Neural crest cell (in vitro differentiated cells): ENCODE measurements at places on chromosomes 16 and 17. TPM values are rescaled to one million over a fixed set of nuclear protein-coding genes. Genes with fewer than 3 reads are reported as not detected.

The SRCIN1 gene
- total RNA-seq: 8.4 and 8.6 TPM in 2 replicates

The IFT20 gene
- 14.0 and 15.9 TPM in 2 replicates for total RNA-seq

DNA sequence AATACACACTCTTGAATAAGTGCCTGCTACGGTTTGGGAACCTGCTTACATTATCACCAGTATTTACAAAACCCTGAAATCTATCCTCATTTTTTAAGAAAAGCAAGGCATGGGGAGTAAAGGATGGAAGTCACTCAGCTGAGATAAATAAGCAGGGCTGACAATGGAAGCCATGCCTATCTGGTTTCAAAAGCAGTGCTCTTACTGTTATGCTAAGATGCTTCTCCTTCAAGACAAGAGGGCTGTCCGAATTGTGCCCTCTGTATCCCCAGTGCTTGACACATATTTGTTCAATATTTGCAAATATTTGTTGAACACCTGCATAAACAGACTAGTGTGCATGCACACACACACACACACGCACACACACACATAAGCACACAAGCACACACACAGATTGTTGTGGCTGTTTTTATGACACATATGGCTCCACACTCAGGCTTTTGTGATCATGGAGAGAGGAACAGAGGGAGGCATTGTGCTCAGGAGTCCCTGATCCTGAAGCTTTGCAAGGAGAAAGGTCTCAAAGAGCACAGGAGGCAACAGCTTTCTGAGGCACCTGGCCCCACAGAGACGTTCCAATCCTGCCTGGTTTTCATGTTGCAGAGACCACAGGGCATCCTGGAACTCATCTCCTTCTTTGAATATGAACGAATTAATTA, 401.6 kb upstream of the CDH11 start:
- H3K4me1 ChIP-seq: peaks cover 42% of the 10 kb centered on the region
- peak overlapping the region; percentile 76 for H3K27ac ChIP-seq
- no peak for DNase-seq
- H3K27me3 ChIP-seq: peaks cover 39% of the 10 kb centered on the region

GRCh38 chr17:45705123-45706009, 78.8 kb upstream of the CRHR1 start:
- H3K27ac ChIP-seq: no peak overlapping the region
- no peak for DNase-seq
- H3K36me3 ChIP-seq: no peaks in the 10 kb centered on the region
- no peak overlapping the region for H3K4me3 ChIP-seq

The CLEC3A gene
- total RNA-seq: not detected in 2 replicates

GRCh38 chr16:71894229-71894920, 956 bp upstream of the IST1 start:
- peak; percentile 23 for DNase-seq
- H3K27ac ChIP-seq: peak overlapping the region; percentile 96
- H3K36me3 ChIP-seq: no peaks in the 10 kb centered on the region
- H3K27me3 ChIP-seq: no peaks in the 10 kb centered on the region

DNA sequence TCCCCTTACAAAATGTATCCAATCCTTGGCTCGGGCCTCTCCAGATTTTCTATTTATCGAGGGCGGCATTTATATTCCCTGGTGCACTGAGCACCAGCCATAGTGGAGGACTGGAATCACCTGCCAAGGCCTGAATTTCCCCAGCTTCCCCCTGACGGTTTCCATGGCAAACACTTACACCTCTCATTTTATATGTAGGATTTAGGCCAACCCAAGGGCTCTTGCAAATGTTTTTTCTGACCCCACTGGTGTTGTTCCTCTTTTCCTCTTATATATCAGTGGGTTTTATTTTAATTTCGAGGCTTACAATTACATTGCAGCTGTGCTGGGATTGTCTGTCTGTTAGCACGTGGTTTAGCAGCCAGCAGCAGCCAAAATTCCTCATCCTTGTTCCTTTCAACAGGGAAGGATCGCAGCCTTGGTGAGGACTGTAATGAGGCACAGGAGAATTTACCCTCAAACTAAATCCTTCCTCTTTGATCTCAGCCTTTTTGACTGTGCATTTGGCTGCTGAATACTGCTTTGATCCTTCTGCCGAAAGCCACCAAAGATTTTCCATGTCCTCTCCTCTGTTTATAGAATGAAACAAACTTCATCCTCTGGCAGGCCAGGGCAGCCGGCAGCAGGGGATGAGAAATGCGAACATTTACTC, 26.5 kb upstream of the CES5A start:
- H3K27ac ChIP-seq: no peak overlapping the region
- H3K4me3 ChIP-seq: no peak overlapping the region
- DNase-seq: no peak
- peaks cover 12% of the 10 kb centered on the region for H3K27me3 ChIP-seq

The FBXW10 gene
- total RNA-seq: 0.19 and 0.20 TPM in 2 replicates

The TBC1D3H gene
- not detected in 2 replicates for total RNA-seq

The SLC46A1 gene
- total RNA-seq: 16.8 and 17.5 TPM in 2 replicates

The GNGT2 gene
- total RNA-seq: not detected in 2 replicates

GRCh38 chr16:84819644-84820304, at the start of gene CRISPLD2:
Gene CRISPLD2, plus strand, starts transcription at chr16:84819985. Its CDS starts 18,511 bp downstream, at chr16:84838496.
- DNase-seq: peak; percentile 95
- H3K4me3 ChIP-seq: peak within 1 kb of the TSS; percentile 59
- H3K4me1 ChIP-seq: peaks cover 30% of the 10 kb centered on the region
- no peak within 1 kb of the TSS for H3K27ac ChIP-seq
- no peaks in the 10 kb centered on the region for H3K36me3 ChIP-seq

GRCh38 chr17:45170931-45171337, 9.3 kb downstream of the HEXIM2 start:
- H3K4me1 ChIP-seq: peaks cover 32% of the 10 kb centered on the region
- H3K27me3 ChIP-seq: no peaks in the 10 kb centered on the region
- H3K27ac ChIP-seq: peak overlapping the region; percentile 83
- DNase-seq: no peak
- no peaks in the 10 kb centered on the region for H3K36me3 ChIP-seq

The C1QTNF1 gene
- total RNA-seq: 0.89 and 1.0 TPM in 2 replicates

- DNase-seq: no peak
- no peak overlapping the region for H3K4me3 ChIP-seq
- no peaks in the 10 kb centered on the region for H3K36me3 ChIP-seq
- H3K27me3 ChIP-seq: peaks cover 42% of the 10 kb centered on the region
- H3K27ac ChIP-seq: no peak overlapping the region
- peaks cover 20% of the 10 kb centered on the region for H3K4me1 ChIP-seq
These were observed 8.5 kb upstream of the CRHR1 start for GRCh38 chr17:45775576-45776011.

DNA sequence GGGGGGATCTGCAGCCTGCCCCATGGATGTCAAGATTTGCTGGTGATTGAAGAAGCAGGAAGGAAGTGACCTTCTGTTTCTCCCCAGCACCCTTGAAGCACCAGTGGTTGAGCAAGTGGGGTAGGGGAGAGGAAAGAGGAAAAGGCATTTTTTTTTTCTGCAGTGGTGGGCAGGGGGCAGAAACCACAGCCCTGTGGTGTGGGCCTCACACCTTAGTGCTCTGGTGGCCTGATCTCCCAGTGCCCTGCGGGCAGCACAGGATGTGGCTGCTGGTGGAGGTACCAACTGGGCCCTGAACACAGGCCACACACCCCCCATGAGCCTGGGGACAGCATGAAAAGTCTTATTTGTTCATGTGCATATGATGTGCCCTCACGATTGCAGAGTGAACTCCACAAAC, 7.1 kb downstream of the ITGAD start:
- H3K4me3 ChIP-seq: no peak overlapping the region
- DNase-seq: no peak
- no peaks in the 10 kb centered on the region for H3K4me1 ChIP-seq
- H3K36me3 ChIP-seq: no peaks in the 10 kb centered on the region

- peak within 1 kb of the TSS; percentile 78 for H3K27ac ChIP-seq
- H3K4me1 ChIP-seq: peaks cover 4% of the 10 kb centered on the region
- DNase-seq: no peak
- peaks cover 10% of the 10 kb centered on the region for H3K36me3 ChIP-seq
- H3K4me3 ChIP-seq: peak within 1 kb of the TSS; percentile 93
These were observed at the start of gene HOXB9 for GRCh38 chr17:48626245-48627117. Gene HOXB9, minus strand, starts transcription at chr17:48626358. Its CDS starts 89 bp downstream, at chr17:48626269.

- H3K27ac ChIP-seq: no peak overlapping the region
- peaks cover 9% of the 10 kb centered on the region for H3K27me3 ChIP-seq
- DNase-seq: no peak
- H3K4me1 ChIP-seq: peaks cover 5% of the 10 kb centered on the region
- no peaks in the 10 kb centered on the region for H3K36me3 ChIP-seq
These were observed 8.4 kb downstream of the TPPP3 start for GRCh38 chr16:67384778-67385510.

- H3K36me3 ChIP-seq: no peaks in the 10 kb centered on the region
- no peaks in the 10 kb centered on the region for H3K4me1 ChIP-seq
- H3K4me3 ChIP-seq: no peak overlapping the region
- no peak overlapping the region for H3K27ac ChIP-seq
These were observed 23.6 kb downstream of the DYNLRB2 start for GRCh38 chr16:80564394-80564793.

The DCTPP1 gene
- total RNA-seq: 91.6 and 94.3 TPM in 2 replicates

The WDR59 gene
- 85.3 and 87.6 TPM in 2 replicates for total RNA-seq

The SAMD14 gene
- total RNA-seq: 26.1 and 28.7 TPM in 2 replicates

The TMEM88 gene
- total RNA-seq: 6.7 and 8.4 TPM in 2 replicates

DNA sequence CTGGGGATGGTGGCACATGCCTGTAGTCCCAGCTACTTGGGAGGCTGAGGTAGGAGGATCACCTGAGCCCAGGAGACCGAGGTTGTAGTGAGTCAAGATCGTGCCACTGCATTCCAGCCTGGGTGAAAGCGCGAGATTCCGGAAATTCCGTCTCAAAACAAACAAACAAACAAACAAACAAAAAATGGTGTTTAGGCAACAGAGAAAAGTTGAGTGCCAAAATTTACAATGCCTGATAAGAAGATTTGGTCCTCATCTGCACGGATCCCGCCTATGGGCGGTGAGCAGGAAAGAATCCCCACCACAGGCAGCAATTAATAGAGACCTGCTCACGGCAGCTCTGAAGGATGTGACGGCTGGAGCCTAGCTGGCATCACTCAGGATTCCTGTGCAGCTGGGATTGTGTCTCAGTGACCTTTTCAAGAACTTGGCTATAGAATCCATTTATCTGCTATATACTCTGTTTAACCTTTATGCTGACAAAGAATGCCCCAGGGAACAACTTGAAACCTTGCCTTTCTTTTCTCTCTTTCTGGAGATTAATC, 14.0 kb upstream of the TEX2 start:
- no peak overlapping the region for H3K27ac ChIP-seq
- no peak for DNase-seq
- no peaks in the 10 kb centered on the region for H3K36me3 ChIP-seq
- no peaks in the 10 kb centered on the region for H3K27me3 ChIP-seq
- peaks cover 7% of the 10 kb centered on the region for H3K4me1 ChIP-seq
- H3K4me3 ChIP-seq: no peak overlapping the region

GRCh38 chr16:15650698-15651171, 690 bp downstream of the NDE1 start:
- peak overlapping the region; percentile 98 for H3K27ac ChIP-seq
- H3K4me3 ChIP-seq: peak overlapping the region; percentile 98
- DNase-seq: peak; percentile 7
- H3K27me3 ChIP-seq: no peaks in the 10 kb centered on the region

The CCP110 gene
- total RNA-seq: 35.2 and 36.3 TPM in 2 replicates

DNA sequence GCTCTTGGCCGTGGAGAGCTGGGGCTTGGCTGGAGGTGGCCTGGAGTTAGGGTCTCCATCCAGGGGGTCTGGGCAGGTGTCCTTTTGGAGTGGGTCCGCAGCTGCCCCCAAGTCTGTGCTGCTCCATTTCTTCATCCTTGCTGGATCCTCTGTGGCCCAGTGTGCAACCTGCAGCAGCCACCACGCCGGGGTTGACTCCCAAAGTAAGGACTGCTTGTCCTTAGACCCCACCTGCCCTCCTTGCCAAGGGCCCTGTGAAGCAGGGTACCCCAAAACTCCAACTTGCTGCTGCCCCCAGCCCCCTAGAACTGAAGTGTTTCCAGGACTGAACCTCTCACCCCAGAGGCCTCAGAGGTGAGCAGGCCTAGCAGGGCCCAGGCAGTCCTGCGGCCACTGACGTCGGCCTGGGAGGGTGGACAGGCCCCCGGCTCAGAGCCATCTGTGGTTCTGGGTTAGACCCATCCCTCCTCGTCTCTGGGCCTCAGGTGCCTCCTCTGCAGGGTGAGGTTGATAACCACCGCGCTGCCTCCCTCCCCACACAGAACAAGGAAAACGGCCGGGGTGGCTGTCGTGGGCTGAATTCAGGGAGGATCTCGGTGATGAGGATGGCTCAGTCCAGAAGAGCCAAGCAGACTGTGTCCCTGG, 16.9 kb downstream of the TRPV1 start:
- H3K4me3 ChIP-seq: no peak overlapping the region
- H3K36me3 ChIP-seq: no peaks in the 10 kb centered on the region
- no peaks in the 10 kb centered on the region for H3K27me3 ChIP-seq
- H3K4me1 ChIP-seq: no peaks in the 10 kb centered on the region

DNA sequence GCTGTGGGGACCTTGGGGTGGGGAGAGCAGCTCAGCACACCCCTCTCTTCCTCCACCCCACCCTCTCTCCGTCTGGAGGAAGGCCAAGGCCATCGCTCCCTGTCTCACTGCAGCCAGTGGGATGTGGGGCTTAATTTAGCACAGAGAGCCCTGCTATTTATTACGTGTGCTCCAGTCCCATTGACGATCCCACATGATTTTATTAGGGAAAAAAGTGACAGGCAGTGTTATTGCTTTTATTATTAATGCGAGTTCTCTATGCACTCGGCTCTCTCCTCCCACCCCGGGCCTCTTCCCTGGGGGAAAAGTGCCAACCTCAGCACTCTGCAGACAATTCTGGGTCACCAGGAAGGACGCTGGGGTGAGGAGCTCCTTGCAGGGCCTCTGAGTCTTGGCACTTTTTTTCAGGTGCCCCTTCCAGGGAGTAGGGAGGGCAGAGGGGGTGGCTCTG, 57.3 kb downstream of the MGAT5B start:
- no peak overlapping the region for H3K27ac ChIP-seq
- no peaks in the 10 kb centered on the region for H3K27me3 ChIP-seq
- H3K36me3 ChIP-seq: no peaks in the 10 kb centered on the region

GRCh38 chr17:80839511-80839941, 152.1 kb upstream of the CHMP6 start:
- no peak overlapping the region for H3K27ac ChIP-seq
- no peaks in the 10 kb centered on the region for H3K4me1 ChIP-seq
- no peaks in the 10 kb centered on the region for H3K27me3 ChIP-seq
- DNase-seq: no peak

The CDRT15 gene
- not detected in 2 replicates for total RNA-seq

GRCh38 chr17:5354886-5355415, 64.5 kb downstream of the NUP88 start:
- DNase-seq: no peak
- no peak overlapping the region for H3K4me3 ChIP-seq
- H3K4me1 ChIP-seq: no peaks in the 10 kb centered on the region
- no peaks in the 10 kb centered on the region for H3K27me3 ChIP-seq
- peaks cover 4% of the 10 kb centered on the region for H3K36me3 ChIP-seq
- H3K27ac ChIP-seq: no peak overlapping the region

GRCh38 chr17:43033948-43034881, 9.2 kb downstream of the RND2 start:
- no peaks in the 10 kb centered on the region for H3K36me3 ChIP-seq
- peak overlapping the region; percentile 84 for H3K4me3 ChIP-seq
- DNase-seq: no peak
- H3K27ac ChIP-seq: peak overlapping the region; percentile 83
- H3K27me3 ChIP-seq: no peaks in the 10 kb centered on the region
- H3K4me1 ChIP-seq: peaks cover 58% of the 10 kb centered on the region

The EME1 gene
- total RNA-seq: 25.5 and 31.4 TPM in 2 replicates
